Activated T-cell treated with anti-CD3 and anti-CD28 coated beads, Interleukin-2, amount 50 U/mL, for 24 hours (primary cell): ENCODE measurements at places on chromosomes 4 and X.

DNA sequence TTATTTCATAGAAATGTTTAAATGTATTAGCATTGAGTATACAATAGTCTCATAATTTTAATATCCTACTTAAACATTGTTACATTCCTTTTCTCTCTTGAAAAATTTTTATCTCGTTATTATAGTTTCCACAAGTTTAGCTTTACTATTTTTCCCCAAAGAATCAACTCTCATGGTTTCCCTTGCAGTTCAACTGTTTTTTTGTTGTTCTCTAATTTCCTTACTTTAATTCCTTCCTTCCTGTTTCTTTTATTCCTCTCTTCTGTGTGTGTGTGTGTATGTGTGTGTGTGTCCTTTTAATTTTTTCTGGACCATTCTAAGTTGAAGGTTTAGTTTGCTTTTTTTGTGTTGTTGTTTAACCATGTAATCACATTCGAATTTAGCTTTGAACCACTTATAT lies 171.1 kb downstream of the GASK1B start:
- no peak overlapping the region for H3K4me3 ChIP-seq
- no peaks in the 10 kb centered on the region for H3K27me3 ChIP-seq
- DNase-seq, result no peak
- H3K4me1 ChIP-seq, result no peaks in the 10 kb centered on the region
- H3K36me3 ChIP-seq, result no peaks in the 10 kb centered on the region

GRCh38 chrX:71095981-71096759 lies 519 bp downstream of the FOXO4 start:
- H3K27me3 ChIP-seq, result peaks cover 28% of the 10 kb centered on the region
- H3K4me3 ChIP-seq, result peak overlapping the region; percentile 82
- DNase-seq, result no peak

- DNase-seq, result no peak
- H3K4me1 ChIP-seq, result peaks cover 9% of the 10 kb centered on the region
- H3K4me3 ChIP-seq, result no peak overlapping the region
- H3K36me3 ChIP-seq, result peaks cover 2% of the 10 kb centered on the region
Measured at GRCh38 chr4:147727476-147728028, 4.3 kb upstream of the ARHGAP10 start.

- no peak overlapping the region for H3K27ac ChIP-seq
- no peak overlapping the region for H3K4me3 ChIP-seq
- no peaks in the 10 kb centered on the region for H3K36me3 ChIP-seq
- H3K4me1 ChIP-seq, result no peaks in the 10 kb centered on the region
Measured at GRCh38 chr4:7361280-7361895, 73.3 kb downstream of the PSAPL1 start.

GRCh38 chr4:8739317-8739716 lies 132.3 kb downstream of the HMX1 start:
- no peaks in the 10 kb centered on the region for H3K36me3 ChIP-seq
- no peak overlapping the region for H3K4me3 ChIP-seq
- H3K27me3 ChIP-seq, result no peaks in the 10 kb centered on the region
- DNase-seq, result no peak
- H3K4me1 ChIP-seq, result no peaks in the 10 kb centered on the region

GRCh38 chr4:67539830-67540229 lies 5.5 kb downstream of the CENPC start:
- H3K4me3 ChIP-seq, result no peak overlapping the region
- H3K36me3 ChIP-seq, result peaks cover 85% of the 10 kb centered on the region
- no peak for DNase-seq
- H3K27ac ChIP-seq, result peak overlapping the region; percentile 77

DNA sequence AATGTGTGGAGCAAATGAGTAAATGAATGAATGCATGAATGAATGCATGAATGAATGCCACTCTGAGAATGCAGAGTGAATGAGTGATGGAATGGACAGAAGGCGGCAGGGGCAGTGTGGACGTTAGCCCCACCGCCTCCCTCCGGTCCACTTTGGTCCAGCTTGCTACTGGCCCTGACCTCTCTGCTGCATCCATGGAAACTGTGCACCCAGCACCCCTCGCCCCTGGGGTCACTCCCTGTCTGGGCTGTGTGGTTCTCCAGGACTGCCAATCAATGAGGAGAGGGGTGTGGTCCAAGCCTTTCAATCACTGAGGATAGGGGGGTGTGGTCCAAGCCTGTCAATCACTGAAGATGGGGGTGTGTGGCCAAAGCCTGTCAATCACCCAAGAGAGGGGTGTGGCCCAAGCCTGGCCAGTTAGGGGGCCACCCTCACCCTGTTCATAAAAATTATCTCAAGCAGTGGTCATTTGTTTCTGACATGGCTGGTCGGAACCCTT lies 39.2 kb upstream of the ASMTL start:
- H3K4me1 ChIP-seq, result peaks cover 21% of the 10 kb centered on the region
- DNase-seq, result peak; percentile 59
- H3K27ac ChIP-seq, result peak overlapping the region; percentile 66

GRCh38 chrX:46575991-46576392 lies 2.4 kb downstream of the CHST7 start:
- peaks cover 29% of the 10 kb centered on the region for H3K27me3 ChIP-seq
- peaks cover 48% of the 10 kb centered on the region for H3K4me1 ChIP-seq
- DNase-seq, result no peak
- H3K4me3 ChIP-seq, result peak overlapping the region; percentile 78
- peaks cover 18% of the 10 kb centered on the region for H3K36me3 ChIP-seq
- peak overlapping the region; percentile 70 for H3K27ac ChIP-seq

DNA sequence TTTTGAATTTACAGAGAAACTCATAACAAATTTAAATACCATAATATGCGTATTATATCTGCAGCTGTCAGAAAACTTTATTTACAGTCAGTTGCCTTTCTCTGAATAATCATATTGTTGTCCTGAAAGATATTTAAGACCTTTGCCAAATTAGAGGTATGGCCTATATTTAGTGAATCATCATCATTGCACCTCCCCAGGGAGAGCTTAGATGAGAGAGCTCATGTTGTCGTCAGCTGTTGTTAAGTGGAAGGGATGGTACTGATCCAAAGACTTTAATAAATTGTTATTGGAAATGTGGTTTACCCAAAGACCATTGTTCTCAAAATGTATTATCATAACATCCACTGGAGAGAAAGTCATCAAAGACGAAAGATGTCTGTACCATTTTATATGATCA lies 128.6 kb downstream of the HTR2C start:
- H3K36me3 ChIP-seq, result no peaks in the 10 kb centered on the region
- H3K27me3 ChIP-seq, result peaks cover 2% of the 10 kb centered on the region
- no peak overlapping the region for H3K27ac ChIP-seq
- no peaks in the 10 kb centered on the region for H3K4me1 ChIP-seq
